AG09309 (cell line): ENCODE measurements at places on chromosomes 5 and 9.

GRCh38 chr5:135832941-135833920 lies 1.2 kb upstream of the SLC25A48 start:
- DNase-seq = no peak

- no peak for DNase-seq
Measured at GRCh38 chr9:10242255-10242654, 370.5 kb downstream of the PTPRD start.

DNA sequence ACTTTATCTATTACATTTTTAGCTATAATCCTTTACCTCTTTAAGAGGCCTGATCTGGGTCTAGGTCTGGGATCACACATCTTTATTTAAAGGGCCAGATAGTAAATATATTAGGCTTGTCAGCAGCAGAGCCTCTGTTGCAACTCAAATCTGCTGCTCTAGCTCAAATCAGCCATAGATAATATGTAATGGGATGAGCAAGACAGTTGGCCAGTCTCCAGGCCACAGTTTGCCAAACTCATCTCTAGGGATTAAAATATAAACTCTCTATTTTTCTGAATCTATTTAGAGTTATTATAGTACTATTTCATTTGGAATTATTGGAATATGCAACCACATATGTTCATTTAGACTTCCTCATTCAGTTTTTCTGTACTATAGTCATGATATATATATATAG lies 115.9 kb upstream of the MINAR2 start:
- no peak for DNase-seq

GRCh38 chr5:132202711-132203463 lies 24.8 kb downstream of the P4HA2 start:
- no peak for DNase-seq

- DNase-seq = no peak
Measured at GRCh38 chr5:136295914-136296313, 69.4 kb downstream of the TRPC7 start.

- no peak for DNase-seq
Measured at GRCh38 chr5:10762776-10763500, 1.9 kb upstream of the DAP start.

GRCh38 chr5:91343916-91344315 lies 39.2 kb downstream of the ARRDC3 start:
- DNase-seq = no peak

- no peak for DNase-seq
Measured at GRCh38 chr9:107280543-107280942, 2.5 kb upstream of the RAD23B start.

DNA sequence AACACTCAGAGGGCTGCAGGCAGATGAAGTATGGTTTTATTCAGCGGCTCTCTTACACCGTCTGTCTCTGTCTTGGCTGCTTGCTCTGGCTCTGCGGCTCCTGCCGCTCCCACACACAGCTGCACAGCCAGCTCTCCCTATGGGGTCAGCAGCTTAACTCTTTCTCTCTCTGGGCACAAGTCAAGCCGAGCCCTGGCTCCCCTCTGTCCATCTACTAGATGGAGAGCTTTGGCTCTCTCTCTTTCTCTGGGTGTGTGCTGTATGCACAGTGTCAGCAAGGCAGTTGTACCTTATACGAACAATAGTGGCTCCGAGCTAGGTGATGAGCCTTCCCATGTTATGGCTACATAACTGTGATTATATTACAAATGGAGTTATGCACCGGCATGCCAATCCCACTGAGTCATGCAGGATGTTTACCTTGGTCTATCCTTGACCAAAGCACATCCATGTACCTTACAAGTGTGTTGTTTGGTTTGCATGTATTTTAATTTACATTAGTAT lies 19.3 kb upstream of the PPP2CA start:
- DNase-seq = no peak

GRCh38 chr5:31768046-31768445 lies 129.1 kb downstream of the PDZD2 start:
- no peak for DNase-seq

GRCh38 chr5:59418808-59419207 lies 474.7 kb downstream of the PDE4D start:
- DNase-seq = no peak

DNA sequence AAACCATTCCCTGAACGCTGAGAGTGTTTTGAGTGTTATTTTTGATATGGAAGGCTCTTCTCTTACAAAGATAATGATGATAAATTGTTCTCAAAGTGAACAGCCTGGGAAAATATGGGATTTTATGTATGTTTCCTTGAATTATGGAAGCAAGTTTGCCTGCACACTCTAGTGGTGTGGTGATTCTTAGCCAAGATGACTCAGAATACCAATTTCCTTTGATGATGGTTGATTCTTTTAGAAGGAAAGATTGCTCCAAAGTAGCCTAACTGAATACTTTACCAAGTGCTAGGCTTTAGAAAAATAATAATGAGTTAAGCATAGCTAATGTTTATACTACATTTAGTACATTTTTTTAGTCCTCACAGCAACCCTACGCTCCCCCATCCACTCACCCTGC lies 243.4 kb downstream of the EBF1 start:
- DNase-seq = no peak

DNA sequence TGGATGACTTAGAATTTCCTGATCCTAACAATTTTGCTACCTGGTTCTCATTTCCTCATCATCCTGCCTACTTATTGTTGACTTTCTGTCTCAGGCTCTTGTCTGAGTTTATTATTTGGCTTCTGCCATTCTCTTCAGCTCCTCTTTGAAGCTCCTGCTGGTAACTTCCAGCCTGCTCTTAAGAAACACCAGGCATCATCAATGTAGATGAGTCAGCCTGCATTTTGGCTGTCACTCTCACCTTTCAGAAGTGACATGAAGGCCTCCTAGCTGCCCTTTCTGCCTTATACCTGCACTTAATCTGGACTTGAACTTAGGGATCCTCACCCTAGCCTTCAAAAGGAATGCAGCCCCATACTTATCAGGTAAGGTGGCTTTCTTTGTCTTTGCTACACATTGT lies 551.8 kb upstream of the ZNF608 start:
- DNase-seq = no peak

DNA sequence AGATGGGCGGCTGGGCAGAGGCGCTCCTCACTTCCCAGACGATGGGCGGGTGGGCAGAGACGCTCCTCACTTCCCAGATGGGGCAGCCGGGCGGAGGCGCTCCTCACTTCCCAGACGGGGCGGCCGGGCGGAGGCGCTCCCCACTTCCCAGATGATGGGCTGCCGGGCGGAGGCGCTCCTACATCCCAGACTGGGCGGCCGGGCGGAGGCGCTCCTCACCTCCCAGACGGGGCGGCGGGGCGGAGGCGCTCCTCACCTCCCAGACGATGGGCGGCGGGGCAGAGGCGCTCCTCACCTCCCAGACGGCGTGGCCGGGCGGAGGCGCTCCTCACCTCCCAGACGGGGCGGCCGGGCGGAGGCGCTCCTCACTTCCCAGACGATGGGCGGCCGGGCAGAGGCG lies 140.2 kb downstream of the WDR70 start:
- no peak for DNase-seq

DNA sequence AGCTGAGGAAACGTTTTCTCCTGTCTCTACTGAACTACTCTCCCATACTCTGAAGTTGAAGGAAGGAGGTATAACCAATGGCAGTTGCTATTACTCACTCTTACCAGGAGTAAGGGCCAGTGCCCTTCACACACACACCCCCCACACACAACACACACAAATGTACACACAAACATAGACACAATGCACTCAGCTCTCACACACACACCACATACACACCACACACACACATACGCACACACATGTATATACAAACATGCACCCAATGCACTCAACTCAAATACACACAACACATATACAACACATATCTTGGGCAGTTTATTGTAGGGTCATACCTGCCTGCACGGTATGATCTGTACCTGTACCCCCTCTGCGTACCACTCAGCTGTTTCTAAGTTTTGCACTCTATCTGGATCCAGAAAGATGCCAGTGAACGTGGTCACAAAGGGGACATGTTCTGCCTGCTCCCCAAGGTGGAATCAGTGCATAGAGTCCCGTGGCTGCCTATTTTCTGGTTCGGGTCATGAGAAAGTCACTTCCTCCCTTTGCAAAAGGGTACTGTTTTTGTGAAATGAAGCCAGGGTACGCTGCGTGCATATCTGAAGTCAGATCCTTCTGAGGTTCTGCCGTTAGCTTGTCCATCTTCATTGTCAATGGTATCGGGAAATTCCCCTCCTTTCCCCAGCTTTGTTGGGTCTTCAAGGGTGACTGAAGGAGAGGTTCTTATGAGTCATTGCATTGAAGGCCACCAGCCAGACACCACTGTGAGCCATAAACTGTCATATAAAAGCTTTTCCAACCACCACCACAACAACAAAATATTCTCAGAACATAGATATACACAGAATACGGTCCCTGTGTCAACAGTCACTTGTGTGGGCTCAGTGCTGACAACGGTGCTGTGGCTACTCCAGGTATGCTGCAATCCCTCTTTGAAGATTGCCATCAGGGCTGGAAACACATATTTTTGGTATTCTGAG lies 131.9 kb downstream of the UGCG start:
- no peak for DNase-seq

DNA sequence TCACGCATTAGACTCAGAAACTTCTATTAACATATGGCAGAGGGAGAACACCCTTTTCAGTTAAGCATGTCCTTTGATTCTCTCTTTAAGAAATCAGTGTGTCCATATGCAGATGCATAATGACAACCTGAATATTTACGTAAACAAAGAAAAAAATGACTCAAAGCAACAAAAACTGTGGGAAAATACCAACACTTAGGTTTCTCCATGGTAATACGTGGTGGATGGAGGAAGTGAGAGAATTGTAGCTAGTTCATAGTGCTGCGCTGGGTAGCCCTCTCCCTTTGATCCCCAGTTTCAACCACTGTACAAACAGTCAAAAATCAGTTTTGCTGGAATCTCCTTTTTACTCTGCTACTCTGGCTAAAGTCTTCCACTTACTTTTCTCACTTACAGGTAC lies 2.0 kb upstream of the MAP3K1 start:
- DNase-seq = no peak

- DNase-seq = no peak
Measured at GRCh38 chr5:28580616-28581015, 1542.2 kb upstream of the CDH9 start.

GRCh38 chr5:119355244-119355638 lies 578 bp upstream of the TNFAIP8 start:
- DNase-seq = no peak

DNA sequence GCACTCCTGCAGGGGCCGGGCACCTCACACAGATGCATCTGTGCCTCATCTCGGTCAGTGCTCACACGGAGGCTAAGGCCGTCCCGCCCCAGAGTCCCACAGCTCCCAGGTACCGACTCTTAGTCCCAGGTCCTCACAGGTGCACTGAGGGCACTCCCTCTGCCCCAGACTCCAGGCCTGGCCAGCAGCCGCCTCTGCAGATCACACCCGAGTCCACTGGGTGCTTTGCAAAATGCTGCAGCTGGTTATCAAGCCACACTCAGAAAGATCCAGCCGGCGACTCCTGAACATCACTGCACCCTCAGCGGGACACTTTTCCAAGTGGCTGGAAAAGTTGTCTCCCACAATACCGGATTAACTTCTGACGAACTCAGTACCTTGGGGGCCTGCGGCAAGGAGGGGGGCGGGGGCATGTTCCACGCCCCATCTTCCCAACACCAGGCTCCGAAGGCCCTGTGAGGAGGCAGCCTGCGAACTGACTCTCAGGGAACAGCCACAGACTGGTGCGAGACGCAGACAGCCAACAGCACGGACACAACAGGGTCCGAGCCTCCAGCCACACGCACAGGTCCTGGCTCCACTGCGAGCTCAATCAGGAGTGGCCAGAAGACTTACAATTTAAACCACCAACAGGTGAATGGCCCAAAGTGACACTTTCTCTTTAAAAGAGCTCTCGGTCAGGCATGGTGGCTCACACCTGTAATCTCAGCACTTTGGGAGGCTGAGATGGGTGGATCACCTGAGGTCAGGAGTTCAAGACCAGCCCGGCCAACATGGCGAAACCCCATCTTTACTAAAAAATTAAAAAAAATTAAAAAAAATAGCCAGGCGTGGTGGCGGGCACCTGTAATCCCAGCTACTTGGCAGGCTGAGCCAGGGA lies 4.0 kb downstream of the BRD3 start:
- DNase-seq = no peak

- no peak for DNase-seq
Measured at GRCh38 chr5:50853151-50853550, 186.7 kb downstream of the PARP8 start.

DNA sequence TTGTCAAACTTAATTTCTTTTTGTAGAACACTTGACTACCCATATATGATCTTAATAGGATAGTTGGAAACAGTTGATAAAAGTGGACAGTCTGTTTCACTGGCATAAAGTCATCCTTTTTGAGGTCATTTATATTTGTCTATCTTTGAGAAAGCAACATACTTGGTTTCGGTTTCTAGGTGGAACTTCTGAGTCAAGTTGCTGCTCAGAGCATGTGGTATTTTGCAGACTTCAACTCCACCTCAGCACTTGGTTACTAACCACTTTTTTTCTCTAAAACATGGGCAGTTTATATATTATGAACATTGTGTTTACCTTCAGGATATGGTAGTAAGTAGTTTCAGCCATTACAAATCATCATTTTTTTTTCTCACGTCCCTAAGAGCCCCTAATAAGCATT lies 1749.0 kb upstream of the C9orf72 start:
- no peak for DNase-seq

- DNase-seq = no peak
Measured at GRCh38 chr5:116788851-116789403, 214.3 kb upstream of the SEMA6A start.

DNA sequence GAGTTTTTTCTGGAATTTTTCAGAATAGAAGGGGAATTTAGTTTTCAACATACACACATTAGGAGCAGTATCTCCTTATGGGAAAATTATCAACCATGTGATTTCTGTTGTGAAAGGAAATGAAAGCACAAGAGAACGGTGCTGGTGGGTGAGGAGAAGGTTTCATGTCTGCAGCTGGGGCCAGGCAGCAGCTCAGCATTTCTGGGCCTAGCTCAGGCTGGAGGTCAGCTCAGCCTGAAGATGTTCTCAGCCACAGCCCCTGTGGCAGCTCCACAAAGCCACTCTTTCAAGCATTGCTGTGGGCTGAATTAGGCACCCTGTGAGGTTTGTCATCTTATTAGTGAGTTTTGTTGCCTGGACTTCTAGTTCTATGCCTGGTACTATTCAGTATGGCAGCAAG lies 90.3 kb downstream of the DIRAS2 start:
- no peak for DNase-seq

DNA sequence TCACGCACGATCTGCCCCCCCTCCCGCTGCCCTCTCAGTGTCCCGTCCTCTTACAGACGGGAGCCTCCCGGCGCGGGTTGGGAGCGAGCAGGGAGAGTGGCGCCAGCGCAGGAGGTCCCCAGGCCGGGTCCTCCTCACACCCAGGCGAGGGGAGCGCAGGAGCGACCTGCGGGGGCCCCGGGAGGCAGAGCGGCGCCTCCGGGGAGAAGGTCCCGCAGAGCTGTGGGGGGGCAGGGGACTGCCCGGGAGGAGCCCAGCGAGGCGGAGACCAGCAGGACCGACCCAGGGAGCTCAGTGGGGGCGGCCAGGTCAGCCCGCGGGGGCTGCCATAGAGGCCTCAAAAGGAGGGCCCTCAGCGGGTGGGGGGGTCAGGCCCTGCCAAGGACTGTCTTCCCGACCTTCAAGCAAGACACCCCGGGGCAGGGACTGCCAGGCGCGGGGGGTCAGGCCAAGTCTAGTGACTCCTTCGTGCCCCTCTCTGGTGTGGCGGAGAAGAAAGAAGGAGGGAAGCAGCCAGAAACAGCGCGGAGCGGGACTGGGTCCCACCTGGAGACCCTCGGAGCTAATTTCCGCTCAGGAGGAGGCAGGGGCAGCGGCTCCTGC lies 123.3 kb upstream of the ERCC6L2 start:
- no peak for DNase-seq
